ENCODE measurements at places on chromosomes 12 and 14.

- DNase-seq, result peak; percentile 96
- H3K4me3 ChIP-seq, result peak overlapping the region; percentile 94
- H3K4me1 ChIP-seq, result peaks cover 67% of the 10 kb centered on the region
- H3K36me3 ChIP-seq, result no peaks in the 10 kb centered on the region
- H3K27ac ChIP-seq, result peak overlapping the region; percentile 94
These were observed 2.5 kb downstream of the NUAK1 start for GRCh38 chr12:106136263-106136662.

DNA sequence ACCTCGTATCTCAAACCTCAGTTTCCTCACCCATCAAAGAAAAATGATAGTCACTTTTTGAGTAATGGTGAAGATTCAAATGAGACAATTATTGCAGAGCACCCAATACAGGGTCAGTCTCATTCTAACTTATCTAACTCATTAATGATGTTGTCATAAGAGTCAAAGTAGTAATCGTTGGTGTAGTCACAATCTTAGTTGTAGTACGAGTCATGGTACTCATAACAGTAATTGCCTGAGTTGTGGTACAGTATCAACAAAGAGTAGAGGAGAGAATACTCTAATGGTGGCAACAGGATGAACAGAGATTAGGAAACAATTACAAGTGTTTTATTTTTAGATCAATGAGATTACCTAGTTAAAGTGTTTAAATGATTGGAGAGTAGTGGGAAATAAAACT, 93.6 kb upstream of the TMTC2 start:
- DNase-seq, result no peak
- H3K36me3 ChIP-seq, result no peaks in the 10 kb centered on the region
- H3K4me1 ChIP-seq, result no peaks in the 10 kb centered on the region
- H3K4me3 ChIP-seq, result no peak overlapping the region
- H3K27ac ChIP-seq, result no peak overlapping the region

- H3K27me3 ChIP-seq, result no peaks in the 10 kb centered on the region
- H3K27ac ChIP-seq, result no peak overlapping the region
- H3K4me1 ChIP-seq, result no peaks in the 10 kb centered on the region
- DNase-seq, result no peak
These were observed 149.0 kb downstream of the NAV3 start for GRCh38 chr12:77979597-77980250.

- H3K36me3 ChIP-seq, result no peaks in the 10 kb centered on the region
- DNase-seq, result peak; percentile 54
- H3K4me3 ChIP-seq, result no peak overlapping the region
- no peaks in the 10 kb centered on the region for H3K27me3 ChIP-seq
- H3K27ac ChIP-seq, result peak overlapping the region; percentile 70
These were observed 7.5 kb upstream of the SYNE3 start for GRCh38 chr14:95523815-95524448.
